Placental epithelial cell (primary cell): ENCODE measurements at places on chromosomes 12 and 14. TPM values are rescaled to one million over a fixed set of nuclear protein-coding genes. Genes with fewer than 3 reads are reported as not detected.

The TRHDE gene
- 1.7 and 2.0 TPM in 2 replicates for total RNA-seq

The ASPG gene
- 0.22 and 0.79 TPM in 2 replicates for total RNA-seq

The FZD10 gene
- 0.87 TPM in 1 of 2 replicates, not detected in the other for total RNA-seq

The TPH2 gene
- total RNA-seq, result not detected in 2 replicates

The C12orf42 gene
- 0.43 and 0.79 TPM in 2 replicates for total RNA-seq

The TTC9 gene
- 0.39 and 1.5 TPM in 2 replicates for total RNA-seq

The ADAMTS20 gene
- not detected in 2 replicates for total RNA-seq

The RNASE13 gene
- not detected in 2 replicates for total RNA-seq

The CLEC4C gene
- not detected in 2 replicates for total RNA-seq

The SLC25A21 gene
- 0.39 and 0.98 TPM in 2 replicates for total RNA-seq

The PDE6H gene
- total RNA-seq, result not detected in 2 replicates

The C12orf50 gene
- 0.39 TPM in 1 of 2 replicates, not detected in the other for total RNA-seq

The NPAS3 gene
- 1.6 and 1.8 TPM in 2 replicates for total RNA-seq

The TAMALIN gene
- not detected in 2 replicates for total RNA-seq

The SLC4A8 gene
- total RNA-seq, result 14.1 and 14.9 TPM in 2 replicates

The TNFAIP2 gene
- total RNA-seq, result 8.6 and 12.3 TPM in 2 replicates

The OLR1 gene
- total RNA-seq, result not detected in 2 replicates

The SLCO1B1 gene
- not detected in 2 replicates for total RNA-seq

The SYNE3 gene
- total RNA-seq, result 6.1 and 7.1 TPM in 2 replicates

The PTCSC3 gene
- not detected in 2 replicates for total RNA-seq

The ACOT6 gene
- 0.39 TPM in 1 of 2 replicates, not detected in the other for total RNA-seq

The SPX gene
- total RNA-seq, result not detected in 2 replicates

The CTDSP2 gene
- total RNA-seq, result 51.9 and 76.6 TPM in 2 replicates

The HOXC9 gene
- 0.65 TPM in 1 of 2 replicates, not detected in the other for total RNA-seq

The ZBTB25 gene
- total RNA-seq, result 4.7 and 5.0 TPM in 2 replicates

The SIX1 gene
- total RNA-seq, result not detected in 2 replicates

The TXNDC16 gene
- total RNA-seq, result 2.7 and 4.3 TPM in 2 replicates

The MIP gene
- not detected in 2 replicates for total RNA-seq

The KRT7 gene
- total RNA-seq, result 636 and 2,495 TPM in 2 replicates

The ACAD10 gene
- 16.2 and 32.2 TPM in 2 replicates for total RNA-seq

The PKP2 gene
- 43.6 and 67.1 TPM in 2 replicates for total RNA-seq

The VRK1 gene
- total RNA-seq, result 18.1 and 34.9 TPM in 2 replicates

The CYP46A1 gene
- 0.87 and 1.2 TPM in 2 replicates for total RNA-seq

The MYF5 gene
- not detected in 2 replicates for total RNA-seq

The RNU4-1 gene
- under 0.01 TPM in 2 replicates for total RNA-seq

The IL22 gene
- total RNA-seq, result not detected in 2 replicates

The TUNAR gene
- not detected in 2 replicates for total RNA-seq

The TCL1B gene
- not detected in 2 replicates for total RNA-seq

The MDP1 gene
- 15.3 and 15.6 TPM in 2 replicates for total RNA-seq

The NOXRED1 gene
- 1.2 TPM in 1 of 2 replicates, not detected in the other for total RNA-seq

The HOXC12 gene
- not detected in 2 replicates for total RNA-seq

The GPR68 gene
- total RNA-seq, result 0.39 and 1.7 TPM in 2 replicates

The LTBP2 gene
- total RNA-seq, result 47.9 and 157 TPM in 2 replicates

The DNAL1 gene
- total RNA-seq, result 4.7 and 12.5 TPM in 2 replicates

The POTEM gene
- not detected in 2 replicates for total RNA-seq

The TAS2R50 gene
- total RNA-seq, result 3.1 and 4.1 TPM in 2 replicates

The SAV1 gene
- 13.0 and 18.8 TPM in 2 replicates for total RNA-seq

The SERPINA10 gene
- total RNA-seq, result not detected in 2 replicates

The DNAH10 gene
- total RNA-seq, result under 0.01 and 1.2 TPM in 2 replicates

The NXPH4 gene
- total RNA-seq, result 1.2 TPM in 1 of 2 replicates, not detected in the other

The TAS2R30 gene
- 5.5 and 7.0 TPM in 2 replicates for total RNA-seq

The FAM222A gene
- total RNA-seq, result 0.22 and 0.39 TPM in 2 replicates

The PSMA3 gene
- 51.4 and 88.3 TPM in 2 replicates for total RNA-seq

The TMEM121 gene
- total RNA-seq, result 3.3 and 3.9 TPM in 2 replicates
